ENCODE measurements at places on chromosomes 7 and 10.

DNA sequence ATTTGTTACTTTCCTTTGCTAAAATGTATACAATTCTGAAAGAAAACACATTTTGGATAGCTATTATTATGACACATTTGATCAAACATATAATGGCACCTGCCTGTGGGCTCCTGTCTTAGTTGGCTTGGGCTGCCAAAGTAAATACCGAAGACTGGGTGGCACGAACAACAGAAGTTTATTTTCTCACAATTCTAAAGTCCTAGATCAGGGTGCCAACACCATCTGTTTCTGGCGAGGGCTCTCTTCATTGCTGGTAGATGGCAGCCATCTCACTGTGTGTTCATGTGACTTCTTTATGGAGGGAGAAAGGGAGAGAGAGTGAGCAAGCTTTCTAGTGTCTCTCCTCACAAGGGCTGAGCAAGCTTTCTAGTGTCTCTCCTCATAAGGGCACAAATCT, 195.8 kb upstream of the FAM3C start:
- no peak for DNase-seq
- no peaks in the 10 kb centered on the region for H3K36me3 ChIP-seq
- no peak overlapping the region for H3K4me3 ChIP-seq
- no peak overlapping the region for H3K27ac ChIP-seq
- no peaks in the 10 kb centered on the region for H3K27me3 ChIP-seq

DNA sequence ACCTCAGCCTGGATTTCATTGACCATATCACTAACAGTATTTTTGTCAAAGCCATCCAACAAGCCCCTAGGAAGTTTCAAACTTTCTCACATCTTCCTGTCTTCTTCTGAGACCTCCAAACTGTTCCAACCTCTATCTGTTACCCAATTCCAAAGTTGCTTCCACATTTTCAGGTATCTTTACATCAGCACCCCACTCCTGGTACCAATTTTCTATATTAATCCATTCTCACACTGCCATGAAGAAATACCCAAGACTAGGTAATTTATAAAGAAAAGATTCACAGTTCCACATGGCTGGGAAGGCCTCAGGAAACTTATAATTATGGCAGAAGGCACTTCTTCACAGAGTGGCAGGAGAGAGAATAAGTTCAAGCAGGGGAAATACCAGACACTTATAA, 571.9 kb upstream of the PHF14 start:
- H3K4me1 ChIP-seq: no peaks in the 10 kb centered on the region
- no peaks in the 10 kb centered on the region for H3K27me3 ChIP-seq
- no peak for DNase-seq
- no peaks in the 10 kb centered on the region for H3K36me3 ChIP-seq
- H3K4me3 ChIP-seq: no peak overlapping the region

DNA sequence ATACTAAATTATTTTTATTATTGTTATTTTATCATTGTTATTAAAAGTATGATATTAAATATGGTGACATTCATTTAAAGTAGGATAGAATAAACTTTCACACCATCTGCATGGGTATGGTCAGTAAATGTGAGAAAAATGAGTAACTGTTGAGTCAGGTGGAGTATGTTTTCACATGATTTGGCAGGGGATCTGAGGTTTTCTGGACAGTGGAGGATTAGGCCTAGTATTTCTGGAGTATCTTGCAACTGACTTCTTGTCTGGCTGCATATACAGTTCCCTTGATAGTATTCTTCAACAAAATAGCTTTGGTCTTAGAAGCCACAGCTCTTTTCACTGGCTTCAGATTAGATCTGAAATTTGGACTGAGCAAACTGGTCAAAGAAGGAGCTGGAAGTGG, 54.5 kb downstream of the GBF1 start:
- peaks cover 5% of the 10 kb centered on the region for H3K4me1 ChIP-seq
- H3K36me3 ChIP-seq: no peaks in the 10 kb centered on the region
- peak overlapping the region; percentile 8 for H3K27ac ChIP-seq
- H3K4me3 ChIP-seq: no peak overlapping the region

- DNase-seq: no peak
- no peaks in the 10 kb centered on the region for H3K36me3 ChIP-seq
- H3K4me3 ChIP-seq: no peak overlapping the region
- no peak overlapping the region for H3K27ac ChIP-seq
These were observed 121.8 kb downstream of the CAMK1D start for GRCh38 chr10:12471135-12471534.

GRCh38 chr10:31935678-31936077, 7.0 kb upstream of the ARHGAP12 start:
- no peak overlapping the region for H3K4me3 ChIP-seq
- no peak overlapping the region for H3K27ac ChIP-seq
- peaks cover 4% of the 10 kb centered on the region for H3K4me1 ChIP-seq

GRCh38 chr7:75994388-75995051, at the start of gene TMEM120A:
TMEM120A (minus strand) TSS chr7:75994595; CDS start chr7:75994570, 25 bp downstream.
- no peaks in the 10 kb centered on the region for H3K36me3 ChIP-seq
- no peaks in the 10 kb centered on the region for H3K27me3 ChIP-seq
- DNase-seq: peak; percentile 99
- H3K4me3 ChIP-seq: peak within 1 kb of the TSS; percentile 81

- no peak overlapping the region for H3K4me3 ChIP-seq
- no peaks in the 10 kb centered on the region for H3K36me3 ChIP-seq
- H3K27ac ChIP-seq: no peak overlapping the region
- H3K4me1 ChIP-seq: no peaks in the 10 kb centered on the region
- DNase-seq: peak; percentile 0
- H3K27me3 ChIP-seq: no peaks in the 10 kb centered on the region
These were observed 261.6 kb downstream of the RPS24 start for GRCh38 chr10:78295242-78295641.

- no peak overlapping the region for H3K27ac ChIP-seq
- no peaks in the 10 kb centered on the region for H3K4me1 ChIP-seq
- no peaks in the 10 kb centered on the region for H3K27me3 ChIP-seq
- no peaks in the 10 kb centered on the region for H3K36me3 ChIP-seq
- H3K4me3 ChIP-seq: no peak overlapping the region
- peak; percentile 46 for DNase-seq
These were observed 14.8 kb upstream of the WAPL start for GRCh38 chr10:86536294-86536861.

DNA sequence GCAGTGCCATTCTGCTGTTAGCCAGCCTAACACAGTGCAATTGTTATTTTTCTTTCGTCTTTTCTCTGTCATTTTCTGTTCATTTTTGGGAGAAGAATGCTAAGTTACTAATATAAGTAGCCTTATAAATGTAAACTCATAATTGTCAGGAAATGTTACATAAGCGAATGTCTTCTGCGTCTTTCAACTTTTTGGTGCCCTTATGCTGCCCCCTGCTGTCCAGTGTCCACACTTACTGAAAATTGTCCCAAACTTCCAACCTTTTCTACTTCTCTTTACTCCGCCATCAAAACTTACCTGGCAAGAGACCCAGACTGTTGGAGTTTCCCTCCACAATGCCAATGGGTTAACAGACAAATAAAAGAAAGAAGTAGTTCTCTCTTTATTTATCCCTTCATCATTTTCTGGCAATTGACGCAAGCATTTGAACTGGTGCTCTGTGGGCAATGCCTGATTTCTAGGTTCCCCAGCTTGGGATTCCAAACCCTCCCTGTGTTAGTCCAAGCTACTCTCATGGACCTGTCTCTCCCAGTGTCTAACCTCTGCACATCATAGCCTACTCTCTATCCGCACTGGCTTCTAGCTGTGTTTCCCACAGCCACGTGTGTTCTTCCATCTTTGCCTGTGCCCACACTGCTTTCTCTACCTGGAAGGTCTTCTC, 21.0 kb upstream of the EPC1 start:
- no peaks in the 10 kb centered on the region for H3K36me3 ChIP-seq
- H3K4me1 ChIP-seq: peaks cover 3% of the 10 kb centered on the region
- H3K4me3 ChIP-seq: no peak overlapping the region
- no peak overlapping the region for H3K27ac ChIP-seq
- H3K27me3 ChIP-seq: no peaks in the 10 kb centered on the region
- peak; percentile 76 for DNase-seq

All from aorta (tissue), 5 donors.